ENCODE measurements at places on chromosomes 6 and 20.

- DNase-seq: no peak
Observed at GRCh38 chr20:50027611-50028105, 44.9 kb downstream of the SNAI1 start.

DNA sequence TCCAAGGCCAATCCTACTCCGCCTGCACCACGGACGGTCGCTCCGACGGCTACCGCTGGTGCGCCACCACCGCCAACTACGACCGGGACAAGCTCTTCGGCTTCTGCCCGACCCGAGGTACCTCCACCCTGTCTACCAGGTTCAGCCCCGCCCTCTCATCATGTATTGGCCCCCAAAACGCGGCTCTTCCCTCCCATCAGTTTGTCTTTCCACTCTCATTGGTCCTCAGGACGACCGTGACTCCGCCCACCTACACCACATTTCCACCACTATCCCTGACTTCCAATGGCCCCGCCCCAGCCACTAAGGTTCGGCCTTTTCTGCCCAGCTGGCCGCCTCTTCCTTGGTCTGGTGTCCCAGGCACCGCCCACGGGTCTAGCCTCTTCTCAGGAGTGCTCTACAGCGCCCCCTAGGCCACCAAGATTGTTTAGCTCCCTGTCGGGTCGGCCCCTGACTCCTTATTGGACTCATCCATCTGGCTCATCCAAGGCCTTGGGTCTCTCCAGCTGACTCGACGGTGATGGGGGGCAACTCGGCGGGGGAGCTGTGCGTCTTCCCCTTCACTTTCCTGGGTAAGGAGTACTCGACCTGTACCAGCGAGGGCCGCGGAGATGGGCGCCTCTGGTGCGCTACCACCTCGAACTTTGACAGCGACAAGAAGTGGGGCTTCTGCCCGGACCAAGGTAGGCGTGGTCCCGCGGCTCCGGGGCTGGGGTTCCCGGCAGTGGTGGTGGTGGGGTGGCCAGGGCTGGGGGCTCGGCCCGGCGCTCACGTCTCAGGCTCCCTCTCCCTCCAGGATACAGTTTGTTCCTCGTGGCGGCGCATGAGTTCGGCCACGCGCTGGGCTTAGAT, 3.1 kb downstream of the MMP9 start:
- no peak for DNase-seq

DNA sequence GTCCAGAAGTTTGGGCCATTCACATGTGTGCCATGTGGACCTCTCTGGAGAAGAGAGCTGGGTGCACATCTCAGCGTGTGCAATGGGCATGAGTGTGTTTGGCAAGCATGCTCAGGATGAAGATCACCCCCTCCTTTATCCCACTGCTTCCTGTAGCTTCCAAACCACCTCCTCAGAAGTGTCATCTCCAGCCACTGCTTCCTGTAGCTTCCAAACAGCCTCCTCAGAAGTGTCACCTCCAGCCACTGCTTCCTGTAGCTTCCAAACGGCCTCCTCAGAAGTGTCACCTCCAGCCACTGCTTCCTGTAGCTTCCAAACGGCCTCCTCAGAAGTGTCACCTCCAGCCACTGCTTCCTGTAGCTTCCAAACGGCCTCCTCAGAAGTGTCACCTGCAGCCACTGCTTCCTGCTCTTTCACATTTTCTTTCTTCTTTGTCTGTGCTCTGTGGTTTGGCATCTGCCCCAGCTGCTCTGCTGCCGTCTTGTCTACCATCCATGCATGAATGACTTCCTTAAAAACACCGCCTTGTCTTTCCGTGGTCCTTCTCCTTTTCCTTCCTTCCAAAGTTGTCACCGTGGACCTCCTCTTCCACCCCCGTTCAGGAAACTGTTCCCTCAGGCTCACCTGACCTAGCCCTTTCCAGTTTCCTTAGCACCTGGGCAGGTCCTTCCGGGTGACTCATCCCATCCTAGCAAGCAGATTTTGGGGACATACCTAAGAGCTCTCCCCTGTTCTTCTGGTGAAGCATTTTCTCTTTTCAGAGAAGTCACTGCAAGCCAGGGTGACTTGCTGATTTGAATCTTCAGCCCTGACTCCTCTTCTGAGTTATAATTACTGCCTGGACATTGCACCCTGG, 43.5 kb upstream of the TIAM2 start:
- no peak for DNase-seq

GRCh38 chr6:154479771-154480639, 30.5 kb downstream of the CNKSR3 start:
- no peak for DNase-seq

DNA sequence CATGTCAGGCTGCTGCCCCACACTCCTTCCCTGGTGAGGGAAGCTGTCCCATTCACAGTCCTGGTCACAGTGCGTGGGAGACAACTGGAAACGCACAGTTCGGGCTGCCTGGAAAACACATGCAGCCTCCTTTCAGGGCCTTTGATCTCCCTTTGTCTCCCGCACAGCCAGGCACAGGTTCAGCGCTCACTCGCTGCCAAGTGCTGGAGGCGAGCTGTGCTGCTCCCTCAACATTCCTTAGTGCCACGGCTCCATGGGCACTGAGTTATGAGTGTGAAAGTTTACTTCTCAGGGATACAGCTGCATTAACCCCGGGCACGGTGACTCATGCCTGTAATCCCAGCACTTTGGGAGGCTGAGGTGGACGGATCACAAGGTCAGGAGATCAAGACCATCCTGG, 9.1 kb downstream of the YTHDF1 start:
- DNase-seq: no peak

DNA sequence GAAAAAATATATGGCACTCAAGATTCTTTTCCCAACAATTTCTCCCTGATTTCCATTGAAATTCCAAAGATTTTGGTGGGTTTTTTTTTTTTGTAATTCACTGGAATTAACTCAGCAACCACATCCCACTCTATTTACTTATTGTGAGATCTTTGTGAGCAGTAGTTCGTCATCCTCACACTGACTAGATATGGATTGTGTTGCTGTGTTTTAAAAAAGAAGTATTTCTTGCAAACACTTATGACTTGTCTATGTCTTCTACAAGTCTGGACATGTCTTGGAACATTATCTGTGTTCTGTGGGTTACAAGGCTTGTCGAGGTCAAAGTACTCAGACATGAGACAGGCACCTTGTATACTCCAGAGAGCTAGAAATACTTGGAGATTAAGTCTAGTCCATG, 7.3 kb upstream of the TENT5A start:
- DNase-seq: no peak

- no peak for DNase-seq
Observed at GRCh38 chr6:7566107-7566506, 23.9 kb upstream of the SNRNP48 start.

DNA sequence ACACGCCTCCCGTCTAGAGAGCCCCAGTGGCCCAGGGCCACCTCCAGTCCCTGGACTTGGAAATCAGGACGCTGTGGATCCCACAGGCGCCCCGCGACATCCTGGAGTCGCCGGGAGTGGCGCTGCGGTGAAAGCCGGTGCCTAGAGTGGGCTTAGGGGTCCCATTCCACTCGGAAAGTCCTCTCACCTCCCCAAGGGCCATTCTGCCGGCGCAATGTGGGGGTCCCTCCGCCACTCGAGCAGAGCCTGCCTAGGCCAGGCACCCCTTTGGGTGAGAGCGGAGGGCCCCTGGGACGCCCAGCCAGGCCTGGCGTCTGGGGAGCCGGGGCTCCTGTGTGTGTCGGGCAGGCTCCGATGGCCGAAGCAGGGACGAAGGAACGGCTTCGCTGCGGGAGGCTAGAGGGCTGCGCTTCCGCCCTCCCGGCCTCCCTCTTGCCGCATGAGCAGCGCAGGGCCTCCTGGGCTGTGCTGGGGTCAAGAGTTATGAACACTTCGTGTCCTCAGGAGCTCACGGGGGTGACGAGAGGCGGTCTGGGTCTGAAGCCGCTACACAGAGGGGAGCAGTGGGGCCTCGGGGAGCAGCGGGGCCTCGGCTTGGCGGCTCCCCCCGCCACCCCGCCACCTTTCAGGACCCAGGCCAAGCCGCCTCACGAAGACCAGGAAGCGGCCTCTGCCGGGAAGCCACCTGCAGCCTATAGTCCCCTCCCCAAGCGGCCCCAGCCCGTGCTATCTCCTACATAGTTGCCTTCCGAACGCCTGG, 13.6 kb downstream of the POU3F2 start:
- no peak for DNase-seq

- DNase-seq: no peak
Observed at GRCh38 chr6:148566664-148567350, 180.0 kb upstream of the UST start.
